OCI-LY7 (cell line): ENCODE measurements at places on chromosomes 5 and 9.

DNA sequence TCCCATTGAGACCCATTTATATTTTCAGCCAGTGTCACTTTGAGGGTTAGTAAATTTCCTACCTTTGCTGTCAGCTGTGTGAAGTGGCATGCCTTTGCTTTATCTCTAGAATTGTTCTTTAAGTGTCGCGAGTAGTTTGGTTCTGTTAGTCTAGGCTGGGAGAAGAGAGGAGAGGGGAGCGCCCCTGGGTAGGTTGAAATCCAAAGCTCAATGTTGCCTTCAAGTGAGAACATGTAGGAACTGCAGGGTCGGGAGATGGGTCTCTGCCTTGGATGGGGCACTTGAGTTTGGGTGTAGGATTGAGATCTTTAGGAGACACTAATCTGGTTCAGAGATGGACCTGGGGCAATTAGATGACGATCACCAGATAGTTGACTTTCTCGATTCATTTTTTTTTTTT is 46.3 kb downstream of the STC2 start:
- peak; percentile 4 for DNase-seq

DNA sequence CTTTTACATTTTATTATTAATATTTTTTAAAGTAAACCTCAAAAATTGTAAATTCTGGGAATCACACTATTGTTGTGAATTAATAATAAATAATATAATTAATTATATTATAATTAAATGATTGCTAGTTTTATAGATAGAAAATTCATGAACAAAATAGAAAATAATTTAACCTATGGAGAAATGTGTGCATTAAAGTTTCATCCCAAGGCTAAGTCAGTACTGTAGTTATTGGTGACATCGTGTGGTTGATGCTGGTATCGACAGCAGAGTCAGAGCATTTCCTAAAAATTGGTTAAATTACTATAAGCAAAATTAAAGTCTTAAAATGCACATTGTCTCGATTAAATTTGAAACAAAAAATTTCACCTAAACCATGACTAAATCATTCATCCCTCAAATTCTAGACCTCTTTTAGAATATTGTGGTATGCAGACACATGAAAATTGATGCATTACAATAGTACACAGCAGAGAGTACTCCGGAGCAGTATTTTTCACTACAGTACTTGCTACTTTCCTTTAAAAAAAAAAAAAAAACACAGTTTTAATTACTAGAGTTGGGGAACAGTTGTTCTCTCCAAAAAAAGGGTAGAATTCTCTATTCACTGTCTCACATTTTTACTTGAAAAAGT is 73.9 kb downstream of the RORB start:
- peak; percentile 29 for DNase-seq

DNA sequence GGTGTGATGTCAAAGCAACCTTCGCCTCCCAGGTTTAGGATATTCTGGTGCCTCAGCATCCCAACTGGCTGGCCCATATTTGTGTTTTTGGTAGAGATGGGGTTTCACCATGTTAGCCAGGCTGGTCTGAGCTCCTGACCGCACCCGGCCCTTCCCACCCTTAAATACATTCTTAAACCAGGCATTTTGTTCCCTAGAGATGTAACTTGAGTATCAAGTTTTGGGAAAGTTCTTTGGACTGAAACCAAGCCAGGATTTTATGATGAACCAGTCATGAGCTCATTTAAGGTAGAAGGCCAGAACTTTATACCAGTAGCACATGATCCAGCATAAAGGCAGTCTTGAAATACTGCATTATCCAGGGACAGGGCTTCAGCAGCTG is 3.5 kb downstream of the RPL7A start:
- DNase-seq, result no peak

DNA sequence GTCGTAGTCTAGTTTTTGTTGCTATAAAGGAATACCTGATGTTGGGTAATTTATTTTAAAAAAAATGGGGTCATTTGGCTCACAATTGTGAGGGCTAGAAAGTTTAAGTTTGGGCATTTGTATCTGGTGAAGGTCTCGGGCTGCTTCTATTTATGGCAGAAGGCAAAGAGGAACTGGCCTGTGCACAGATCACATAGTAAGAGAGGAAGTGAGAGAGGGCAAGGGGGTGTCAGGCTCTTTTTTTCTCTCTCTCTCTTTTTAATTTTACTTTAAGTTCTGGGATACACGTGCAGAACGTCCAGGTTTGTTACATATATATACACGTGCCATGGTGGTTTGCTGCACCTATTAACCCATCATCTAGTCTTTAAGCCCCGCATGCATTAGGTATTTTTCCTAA is 453.3 kb downstream of the DIRAS2 start:
- peak; percentile 74 for DNase-seq

DNA sequence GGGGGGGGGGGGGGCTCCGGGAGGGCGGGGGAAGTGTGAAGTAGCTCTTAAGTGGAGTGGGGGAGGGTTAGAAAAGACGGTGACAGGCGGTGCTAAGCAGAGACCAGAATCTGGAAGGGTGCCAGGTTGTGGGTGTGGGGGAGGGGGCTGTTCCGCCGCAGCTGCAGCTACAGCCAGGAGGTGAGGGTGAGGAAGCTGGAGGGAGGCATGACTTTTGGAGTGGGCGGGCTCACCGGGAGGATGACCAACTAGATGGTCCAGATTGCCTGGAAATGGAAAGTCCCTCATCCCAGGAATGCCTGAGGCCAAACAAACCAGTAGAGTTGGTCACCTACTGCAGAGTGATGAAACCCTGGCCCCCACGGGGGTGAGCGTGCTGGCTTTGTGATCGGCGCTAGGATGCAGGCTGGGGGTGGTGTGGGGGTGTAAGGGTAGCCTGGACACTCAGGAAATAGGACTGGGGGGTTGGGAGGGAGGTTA is 158.1 kb upstream of the SHB start:
- peak; percentile 93 for DNase-seq
